A549 (cell line): ENCODE measurements at places on chromosomes 16 and 17. TPM values are rescaled to one million over a fixed set of nuclear protein-coding genes. Genes with fewer than 3 reads are reported as not detected.

DNA sequence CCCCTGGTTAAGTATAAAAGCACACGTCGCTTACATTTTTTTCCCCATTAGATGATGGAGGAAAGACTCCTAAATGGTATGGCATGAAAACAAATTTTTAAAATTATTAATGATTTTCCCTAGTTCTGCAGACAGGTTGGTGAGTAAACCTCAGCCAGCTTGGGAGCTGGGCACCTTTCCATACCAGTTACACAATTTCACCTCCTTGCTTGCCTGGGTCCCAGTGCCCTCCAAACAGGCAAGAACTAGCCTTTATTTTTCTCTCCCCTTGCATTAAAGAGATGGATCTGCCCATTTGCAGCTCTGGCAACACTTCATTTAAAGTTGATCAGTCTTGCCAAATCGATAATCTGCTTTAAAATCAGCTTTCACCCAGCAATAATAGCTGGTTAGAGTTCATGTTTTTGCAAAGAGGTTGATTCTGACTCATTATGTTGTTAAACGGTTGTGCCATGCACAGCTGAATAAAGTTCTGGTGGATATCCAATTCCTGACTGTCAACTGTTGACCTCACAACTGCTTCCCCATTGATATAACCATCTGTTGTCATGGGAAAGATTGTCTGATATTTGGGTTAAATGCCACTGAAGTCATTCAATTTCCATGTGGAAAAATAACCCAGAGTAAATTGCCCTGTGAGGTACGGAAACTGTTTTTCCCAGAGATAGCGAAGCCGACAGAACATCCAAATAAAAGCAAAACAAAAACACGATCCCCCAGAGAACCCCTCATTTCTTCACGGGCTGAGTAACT, 1.3 kb downstream of the C17orf58 start:
- peak; percentile 39 for DNase-seq

The CYBA gene
- 160 to 185 TPM (median 175 TPM) in 3 replicates for polyA plus RNA-seq

- no peak for DNase-seq
Observed at GRCh38 chr17:51065466-51065865, 55.2 kb downstream of the SPAG9 start.

DNA sequence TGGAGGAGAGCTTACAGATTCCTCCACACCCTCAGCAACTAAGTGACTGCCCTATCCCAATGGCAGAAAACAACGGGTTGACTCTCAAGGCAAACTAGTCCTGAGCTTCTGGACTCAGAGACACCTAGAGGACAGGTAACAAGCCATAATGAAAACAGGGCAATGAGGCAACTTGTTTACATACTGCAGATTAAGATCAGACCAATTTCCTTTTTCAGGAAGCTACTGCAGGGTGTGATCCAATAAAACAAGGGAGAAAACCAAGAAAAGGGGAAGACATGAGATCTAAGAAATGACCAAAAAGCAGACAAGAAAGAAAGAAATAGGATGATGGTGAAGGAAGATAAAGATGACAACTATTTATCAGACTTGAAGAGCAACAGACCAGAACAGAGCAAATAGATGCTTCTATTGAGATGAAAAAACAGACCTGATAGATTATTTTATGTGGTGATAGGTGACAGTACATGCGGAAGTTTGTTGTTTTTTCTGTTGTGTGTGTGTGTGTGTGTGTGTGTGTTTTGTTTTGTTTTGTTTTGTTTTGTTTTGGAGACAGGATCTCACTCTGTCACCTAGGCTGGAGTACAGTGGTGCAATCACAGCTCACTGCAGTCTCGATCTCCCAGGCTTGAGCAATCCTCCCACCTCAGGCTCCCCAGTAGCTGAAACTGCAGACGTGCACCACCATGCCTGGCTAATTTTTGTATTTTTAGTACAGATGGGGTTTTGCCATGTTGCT, 120.7 kb downstream of the GAS7 start:
- DNase-seq, result no peak

DNA sequence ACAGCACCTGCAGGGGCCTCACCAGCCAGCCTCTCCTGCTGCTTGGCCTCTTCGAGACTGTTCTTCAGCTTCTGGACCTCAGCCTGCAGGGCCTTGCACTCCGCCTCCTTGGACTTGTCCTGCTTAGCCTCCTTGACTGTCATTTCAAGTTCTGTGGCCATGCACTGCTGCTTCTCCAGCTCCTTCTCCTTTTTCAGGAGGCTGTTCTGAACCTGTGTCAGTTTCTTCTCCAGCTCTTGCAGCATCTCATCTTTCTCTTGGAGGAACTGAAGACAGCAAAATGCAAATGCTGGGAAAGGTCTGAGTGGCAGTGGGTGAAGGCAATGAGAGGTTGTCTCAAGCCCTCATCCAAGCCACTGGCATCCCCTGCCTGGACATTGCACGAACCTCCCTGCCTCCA, 39.1 kb downstream of the DHX38 start:
- no peak for DNase-seq

DNA sequence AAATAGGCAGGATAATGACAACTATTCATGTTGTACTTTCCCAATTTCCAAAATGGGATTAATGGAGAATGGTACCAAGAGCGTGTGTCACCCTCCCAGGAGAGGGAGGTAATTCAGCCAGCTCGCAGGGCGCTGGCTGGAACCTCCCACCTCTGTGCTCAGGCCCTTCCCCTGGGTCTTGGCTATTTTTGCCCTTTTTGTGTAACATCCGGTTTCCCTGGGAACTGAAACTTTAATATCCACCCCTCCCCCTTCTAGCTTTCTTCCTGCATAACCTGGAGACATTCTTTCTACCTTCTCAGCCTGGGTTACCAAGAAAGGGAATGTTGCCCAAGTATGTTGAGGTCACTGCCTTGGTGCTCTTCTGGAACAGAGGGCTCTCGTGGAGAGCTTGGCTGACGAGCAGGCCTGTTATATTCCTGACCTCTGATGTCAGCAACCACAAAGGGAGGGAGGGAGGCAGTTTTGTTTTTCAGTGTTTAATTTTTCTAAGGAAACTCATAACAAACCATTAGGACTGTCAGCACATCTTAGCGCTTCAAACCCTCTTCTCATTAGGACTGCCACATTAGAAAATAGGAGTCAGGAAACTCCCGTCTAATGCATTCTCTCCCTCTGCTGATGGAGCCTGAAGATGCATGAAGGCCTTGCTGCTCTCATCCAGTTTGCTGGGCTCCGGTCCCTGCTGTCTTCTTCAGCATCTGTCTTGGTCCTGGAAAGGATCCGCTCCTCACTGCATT, 25.6 kb downstream of the ITGB3 start:
- peak; percentile 24 for DNase-seq

DNA sequence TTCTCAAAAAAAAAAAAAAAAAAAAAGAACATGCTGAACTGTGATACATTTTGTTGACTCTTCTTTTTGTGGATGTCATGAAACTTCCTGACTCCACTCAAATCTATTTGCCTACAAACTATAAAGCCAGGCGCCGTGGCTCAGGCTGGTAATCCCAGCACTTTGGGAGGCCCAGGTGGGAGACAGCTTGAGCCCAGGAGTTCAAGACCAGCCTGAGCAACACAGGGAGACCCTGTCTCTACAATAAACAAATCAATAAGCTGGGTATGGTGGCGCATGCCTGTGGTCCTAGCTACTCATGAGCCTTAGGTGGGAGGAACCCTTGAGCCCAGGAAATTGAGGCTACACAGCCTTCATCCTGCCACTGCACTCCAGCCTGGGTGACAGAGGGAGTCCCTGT, 1.5 kb upstream of the NT5C start:
- no peak for DNase-seq

The GPS2 gene
- polyA plus RNA-seq, result 147 to 171 TPM (median 158 TPM) in 3 replicates
